ENCODE measurements at places on chromosomes 13 and 19.

- DNase-seq, result no peak
Observed at GRCh38 chr19:47503826-47504150, 11.1 kb downstream of the NAPA start.

GRCh38 chr19:53730391-53730790, 93.7 kb downstream of the NLRP12 start:
- DNase-seq, result no peak

DNA sequence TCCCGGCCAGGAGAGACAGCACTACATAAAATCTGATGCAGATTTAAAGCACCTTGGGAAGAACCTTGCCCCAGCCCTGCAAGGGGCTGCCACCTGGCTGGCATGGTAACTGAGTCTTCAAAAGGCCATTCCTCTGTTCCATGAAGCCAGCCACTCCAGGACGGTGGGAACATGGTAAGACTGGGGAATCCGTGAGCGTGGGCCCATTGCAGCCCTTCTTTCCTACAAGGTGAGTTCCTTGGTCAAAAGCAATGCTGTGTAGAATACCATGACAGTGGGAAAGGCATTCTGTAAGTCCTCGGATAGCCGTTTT, 121.3 kb downstream of the SOX1 start:
- no peak for DNase-seq

- peak; percentile 83 for DNase-seq
Observed at GRCh38 chr19:33416307-33417215, 43.1 kb downstream of the CEBPG start.
